ENCODE measurements at places on chromosomes 4 and X.

DNA sequence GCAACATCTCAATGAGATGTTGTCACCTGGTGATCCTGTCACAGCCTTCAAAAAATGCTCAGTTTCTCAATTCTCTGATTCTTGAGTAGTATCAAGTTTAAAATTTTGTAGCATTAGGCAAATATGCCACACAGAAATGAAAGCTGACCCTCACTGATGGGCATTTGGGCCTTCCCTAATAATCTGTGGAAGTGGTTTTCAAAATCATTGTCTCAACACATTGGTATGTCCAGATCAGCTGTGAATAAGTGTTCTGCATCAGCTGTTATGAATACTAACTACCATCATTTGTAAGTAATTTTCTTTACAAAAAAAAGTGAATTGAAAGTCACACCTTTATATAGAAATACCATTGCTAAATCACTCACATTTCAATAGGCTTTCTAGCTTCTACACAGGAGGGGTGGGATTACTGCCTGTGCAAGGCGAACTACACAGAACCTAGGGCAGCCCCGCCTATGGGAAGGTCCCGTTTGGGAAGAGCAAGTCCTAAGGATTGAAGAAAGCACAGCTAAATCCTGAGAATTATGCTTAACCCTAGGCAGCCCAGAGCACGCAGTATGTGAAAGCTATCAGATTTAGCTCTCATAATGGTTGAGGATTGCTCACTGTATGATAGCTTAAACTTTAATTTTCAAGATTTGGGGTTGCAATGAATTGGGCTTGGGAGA is 73.4 kb downstream of the GPC3 start:
- no peaks in the 10 kb centered on the region for H3K4me1 ChIP-seq
- H3K27ac ChIP-seq: no peak overlapping the region
- no peaks in the 10 kb centered on the region for H3K36me3 ChIP-seq

DNA sequence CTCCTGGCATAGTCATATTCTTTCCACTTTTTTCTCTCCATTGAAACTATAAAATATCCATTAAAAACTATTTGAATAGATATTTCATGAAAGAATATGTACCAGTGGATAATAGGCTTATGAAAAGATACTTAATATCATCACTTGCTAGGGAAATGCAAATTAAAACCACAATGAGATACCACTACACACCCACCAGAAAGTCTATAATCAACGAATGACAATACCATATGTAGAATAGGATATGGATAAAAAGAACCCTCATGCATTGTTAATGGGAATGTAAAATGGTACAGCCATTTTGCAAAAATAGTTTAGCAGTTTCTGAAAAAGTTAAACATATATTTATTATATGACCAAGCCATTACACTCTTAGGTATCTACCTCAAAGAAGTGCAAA is 218.7 kb upstream of the GPC4 start:
- H3K4me3 ChIP-seq: no peak overlapping the region
- no peaks in the 10 kb centered on the region for H3K4me1 ChIP-seq
- no peak overlapping the region for H3K27ac ChIP-seq
- DNase-seq: no peak
- no peaks in the 10 kb centered on the region for H3K27me3 ChIP-seq
- no peaks in the 10 kb centered on the region for H3K36me3 ChIP-seq

GRCh38 chr4:16676230-16676770 is 222.1 kb downstream of the LDB2 start:
- no peak for DNase-seq
- H3K4me1 ChIP-seq: no peaks in the 10 kb centered on the region
- H3K4me3 ChIP-seq: no peak overlapping the region
- H3K36me3 ChIP-seq: no peaks in the 10 kb centered on the region

GRCh38 chr4:76658231-76659102 is 223.4 kb downstream of the SHROOM3 start:
- no peaks in the 10 kb centered on the region for H3K27me3 ChIP-seq
- no peaks in the 10 kb centered on the region for H3K36me3 ChIP-seq
- H3K27ac ChIP-seq: no peak overlapping the region
- no peaks in the 10 kb centered on the region for H3K4me1 ChIP-seq
- no peak for DNase-seq

GRCh38 chrX:96126182-96126581 is 558.5 kb upstream of the DIAPH2 start:
- no peak for DNase-seq
- H3K27me3 ChIP-seq: no peaks in the 10 kb centered on the region
- H3K4me3 ChIP-seq: no peak overlapping the region
- H3K4me1 ChIP-seq: no peaks in the 10 kb centered on the region
- H3K27ac ChIP-seq: no peak overlapping the region

- no peaks in the 10 kb centered on the region for H3K27me3 ChIP-seq
- H3K27ac ChIP-seq: no peak overlapping the region
- no peaks in the 10 kb centered on the region for H3K36me3 ChIP-seq
- no peaks in the 10 kb centered on the region for H3K4me1 ChIP-seq
- DNase-seq: no peak
These were observed 16.3 kb downstream of the MAML3 start for GRCh38 chr4:140137671-140138070.

DNA sequence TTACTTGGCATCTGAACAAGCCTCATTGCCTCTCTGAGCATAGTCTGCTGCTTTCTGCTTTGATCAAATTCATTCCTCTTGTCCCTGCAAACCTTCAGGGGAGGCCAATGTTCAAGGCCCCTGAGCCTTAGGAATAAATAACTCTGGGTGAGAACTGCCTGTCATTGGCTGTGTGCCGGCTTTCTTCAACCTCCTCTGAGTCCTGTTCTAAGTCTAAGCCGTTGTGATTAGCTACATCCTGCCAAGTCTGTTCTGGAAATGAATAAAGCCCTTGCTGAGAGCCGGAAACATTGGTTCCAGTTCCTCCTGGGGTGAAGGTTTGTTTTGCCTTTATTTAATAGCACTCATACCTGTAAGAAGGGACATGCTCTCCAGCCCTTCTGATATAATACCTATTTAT is 13.8 kb downstream of the RNF4 start:
- H3K4me1 ChIP-seq: peaks cover 85% of the 10 kb centered on the region
- no peaks in the 10 kb centered on the region for H3K27me3 ChIP-seq
- no peak for DNase-seq
- H3K4me3 ChIP-seq: no peak overlapping the region

DNA sequence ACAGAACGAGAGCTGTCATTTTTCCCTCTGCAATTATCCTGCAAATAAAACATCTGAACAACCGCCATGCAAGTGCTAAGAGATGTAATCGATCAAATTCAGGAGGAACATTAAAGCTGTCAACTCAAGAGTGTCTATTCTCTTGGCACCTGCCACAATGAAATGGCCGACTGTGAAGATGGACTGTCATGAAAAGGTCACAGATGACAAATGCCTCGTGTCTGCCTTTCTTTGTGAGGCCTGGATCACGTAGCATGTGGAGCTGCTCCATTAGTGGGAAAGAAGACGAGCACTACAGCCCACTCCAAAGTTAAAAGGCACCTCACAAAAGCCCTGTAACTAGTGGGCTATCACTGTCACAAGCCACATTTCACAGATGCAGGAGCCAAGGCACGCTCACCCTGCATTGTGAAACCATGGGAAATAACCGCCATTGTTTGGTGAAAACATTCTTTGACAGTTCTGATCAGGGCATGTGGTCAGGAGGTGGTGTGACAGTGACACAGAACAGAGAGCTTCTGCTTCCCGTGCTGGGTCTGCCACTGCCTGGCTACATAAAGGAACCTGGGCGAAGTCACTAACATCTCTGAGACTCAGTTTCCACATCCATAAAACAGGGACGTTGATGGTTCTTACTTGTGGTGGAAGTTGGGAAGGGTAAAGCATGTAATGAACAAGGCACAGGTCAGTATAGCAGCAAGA is 98.9 kb downstream of the EVC2 start:
- H3K27ac ChIP-seq: no peak overlapping the region
- no peak for DNase-seq
- H3K4me1 ChIP-seq: no peaks in the 10 kb centered on the region
- no peaks in the 10 kb centered on the region for H3K36me3 ChIP-seq

GRCh38 chrX:55220119-55220794 is at the start of gene PAGE5:
Gene PAGE5 (plus strand): TSS chrX:55220346. CDS start chrX:55221383, 1,037 bp downstream.
- H3K4me3 ChIP-seq: no peak within 1 kb of the TSS
- no peaks in the 10 kb centered on the region for H3K4me1 ChIP-seq
- no peaks in the 10 kb centered on the region for H3K27me3 ChIP-seq
- H3K36me3 ChIP-seq: no peaks in the 10 kb centered on the region
- DNase-seq: peak; percentile 1

GRCh38 chr4:153181293-153181692 is 22.9 kb upstream of the TRIM2 start:
- no peaks in the 10 kb centered on the region for H3K27me3 ChIP-seq
- no peak for DNase-seq
- H3K36me3 ChIP-seq: no peaks in the 10 kb centered on the region

- H3K4me1 ChIP-seq: no peaks in the 10 kb centered on the region
- no peak overlapping the region for H3K4me3 ChIP-seq
- DNase-seq: peak; percentile 89
- H3K36me3 ChIP-seq: no peaks in the 10 kb centered on the region
These were observed 135.5 kb downstream of the AFAP1 start for GRCh38 chr4:7803992-7804755.

GRCh38 chrX:69077895-69078455 is 87.3 kb downstream of the PJA1 start:
- no peaks in the 10 kb centered on the region for H3K36me3 ChIP-seq
- H3K4me1 ChIP-seq: no peaks in the 10 kb centered on the region
- H3K27ac ChIP-seq: no peak overlapping the region

DNA sequence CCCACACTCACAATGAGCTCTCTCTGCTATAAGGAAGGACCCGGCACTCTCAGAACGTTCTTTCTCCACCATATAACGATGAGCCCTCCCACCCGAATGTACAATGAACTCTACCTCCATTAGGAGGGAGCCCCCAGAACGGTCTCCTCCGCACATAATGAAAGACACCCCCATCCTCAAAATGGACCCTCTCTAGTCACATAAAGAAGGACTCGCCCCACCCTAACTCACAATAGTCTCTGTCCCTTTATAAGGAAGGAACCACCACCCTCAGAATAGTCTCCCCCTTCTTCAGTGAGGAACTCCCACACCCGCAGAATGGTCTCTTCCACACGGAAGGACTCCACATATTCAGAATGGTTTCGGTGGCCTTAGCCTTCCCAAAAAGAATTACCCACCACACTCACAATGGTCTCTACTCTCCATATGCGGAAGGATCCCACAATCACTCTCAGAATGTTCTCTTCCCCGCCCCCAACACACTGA is 477 bp downstream of the SLC35A2 start:
- H3K36me3 ChIP-seq: peaks cover 34% of the 10 kb centered on the region
- H3K4me1 ChIP-seq: peaks cover 42% of the 10 kb centered on the region
- H3K4me3 ChIP-seq: peak overlapping the region; percentile 68
- H3K27ac ChIP-seq: peak overlapping the region; percentile 86
- H3K27me3 ChIP-seq: no peaks in the 10 kb centered on the region

- H3K4me1 ChIP-seq: no peaks in the 10 kb centered on the region
- H3K36me3 ChIP-seq: no peaks in the 10 kb centered on the region
- DNase-seq: no peak
- H3K4me3 ChIP-seq: no peak overlapping the region
These were observed 46.1 kb upstream of the LGI2 start for GRCh38 chr4:25076625-25077398.

GRCh38 chr4:37726666-37727065 is 40.5 kb upstream of the RELL1 start:
- H3K27me3 ChIP-seq: no peaks in the 10 kb centered on the region
- no peak overlapping the region for H3K4me3 ChIP-seq
- H3K36me3 ChIP-seq: no peaks in the 10 kb centered on the region
- H3K4me1 ChIP-seq: no peaks in the 10 kb centered on the region

DNA sequence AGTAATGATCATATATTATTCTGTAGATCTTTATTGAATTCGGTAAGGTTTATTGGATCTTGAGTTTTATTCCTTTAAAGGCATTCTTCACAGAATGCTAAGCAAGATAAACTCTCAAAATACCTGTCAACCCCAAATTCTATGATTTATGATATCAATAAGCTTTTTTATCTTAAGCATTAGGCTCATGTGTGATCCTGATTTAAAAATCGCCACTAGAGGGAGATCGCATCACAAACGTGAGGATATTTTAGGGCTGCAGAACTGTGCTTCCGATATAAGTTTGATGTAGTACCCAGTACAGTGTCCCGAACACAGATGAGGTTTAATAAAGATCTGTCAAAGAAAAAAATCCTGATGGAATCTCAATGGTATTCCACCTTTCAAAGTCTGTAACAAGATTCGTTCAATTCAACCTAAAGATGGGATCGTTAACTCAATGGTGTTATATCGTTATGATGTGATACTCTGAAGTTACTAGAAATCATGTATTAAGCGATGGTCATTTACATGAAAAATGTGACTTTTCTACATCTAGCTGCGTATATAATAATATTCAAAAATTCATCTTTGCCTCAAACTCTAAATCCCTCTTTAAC is 169.0 kb downstream of the CORIN start:
- H3K27ac ChIP-seq: no peak overlapping the region
- H3K4me1 ChIP-seq: no peaks in the 10 kb centered on the region
- no peaks in the 10 kb centered on the region for H3K27me3 ChIP-seq
- H3K4me3 ChIP-seq: no peak overlapping the region
- DNase-seq: no peak

GRCh38 chrX:43899878-43900815 is 17.9 kb upstream of the MAOB start:
- H3K4me3 ChIP-seq: no peak overlapping the region
- H3K4me1 ChIP-seq: no peaks in the 10 kb centered on the region
- DNase-seq: no peak
- no peak overlapping the region for H3K27ac ChIP-seq
- H3K27me3 ChIP-seq: no peaks in the 10 kb centered on the region

GRCh38 chr4:162560073-162560472 is 396.3 kb upstream of the FSTL5 start:
- no peaks in the 10 kb centered on the region for H3K27me3 ChIP-seq
- H3K4me3 ChIP-seq: no peak overlapping the region
- H3K36me3 ChIP-seq: no peaks in the 10 kb centered on the region
- no peak overlapping the region for H3K27ac ChIP-seq
- H3K4me1 ChIP-seq: no peaks in the 10 kb centered on the region

DNA sequence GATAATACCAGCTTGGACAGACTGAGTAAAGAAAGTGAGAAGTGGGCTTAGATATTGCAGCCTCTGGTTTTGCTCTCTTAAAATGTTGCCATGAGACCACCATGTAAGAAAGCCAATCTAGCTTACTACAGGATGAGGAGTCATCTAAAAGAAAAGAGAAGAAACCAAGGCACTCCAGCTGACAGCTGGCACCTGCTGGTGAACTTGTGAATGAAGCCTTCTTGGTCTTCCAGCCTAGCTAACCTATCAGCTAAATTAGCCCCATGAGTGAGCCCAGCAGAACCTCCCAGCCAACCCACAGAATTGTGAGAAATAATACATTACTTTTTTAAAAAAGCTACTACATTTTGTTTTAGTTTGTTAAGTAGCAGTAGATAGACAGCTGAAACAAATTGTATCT is 154.5 kb upstream of the QRFPR start:
- H3K4me1 ChIP-seq: no peaks in the 10 kb centered on the region
- H3K27me3 ChIP-seq: no peaks in the 10 kb centered on the region
- H3K4me3 ChIP-seq: no peak overlapping the region
- DNase-seq: no peak
- H3K36me3 ChIP-seq: no peaks in the 10 kb centered on the region

GRCh38 chr4:16413814-16414555 is 187.7 kb upstream of the TAPT1 start:
- no peaks in the 10 kb centered on the region for H3K27me3 ChIP-seq
- no peaks in the 10 kb centered on the region for H3K4me1 ChIP-seq
- H3K27ac ChIP-seq: no peak overlapping the region
- DNase-seq: no peak
- H3K36me3 ChIP-seq: no peaks in the 10 kb centered on the region

Measured in natural killer cell (primary cell).